ENCODE measurements at places on chromosomes 2 and 18.

DNA sequence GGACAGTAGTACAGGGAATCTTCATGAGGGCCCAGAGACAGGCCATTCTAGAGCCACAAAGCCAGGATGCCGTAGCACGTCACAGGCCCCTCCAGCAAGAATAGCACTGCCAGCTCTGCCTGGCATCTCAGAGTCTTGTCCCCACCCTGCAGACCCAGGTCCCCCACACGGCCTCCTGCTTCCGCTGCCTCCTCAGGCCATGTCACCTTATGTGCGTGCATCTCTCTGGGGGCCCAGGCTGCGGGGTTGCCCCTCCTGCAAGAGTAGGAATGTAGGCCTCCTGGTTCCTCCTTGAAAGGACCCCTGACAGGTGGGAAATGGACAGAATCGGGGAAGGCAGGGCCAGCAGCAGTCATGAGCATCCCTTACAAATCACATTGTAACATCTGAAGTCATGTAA, 49.8 kb downstream of the ADI1 start:
- no peak for DNase-seq

DNA sequence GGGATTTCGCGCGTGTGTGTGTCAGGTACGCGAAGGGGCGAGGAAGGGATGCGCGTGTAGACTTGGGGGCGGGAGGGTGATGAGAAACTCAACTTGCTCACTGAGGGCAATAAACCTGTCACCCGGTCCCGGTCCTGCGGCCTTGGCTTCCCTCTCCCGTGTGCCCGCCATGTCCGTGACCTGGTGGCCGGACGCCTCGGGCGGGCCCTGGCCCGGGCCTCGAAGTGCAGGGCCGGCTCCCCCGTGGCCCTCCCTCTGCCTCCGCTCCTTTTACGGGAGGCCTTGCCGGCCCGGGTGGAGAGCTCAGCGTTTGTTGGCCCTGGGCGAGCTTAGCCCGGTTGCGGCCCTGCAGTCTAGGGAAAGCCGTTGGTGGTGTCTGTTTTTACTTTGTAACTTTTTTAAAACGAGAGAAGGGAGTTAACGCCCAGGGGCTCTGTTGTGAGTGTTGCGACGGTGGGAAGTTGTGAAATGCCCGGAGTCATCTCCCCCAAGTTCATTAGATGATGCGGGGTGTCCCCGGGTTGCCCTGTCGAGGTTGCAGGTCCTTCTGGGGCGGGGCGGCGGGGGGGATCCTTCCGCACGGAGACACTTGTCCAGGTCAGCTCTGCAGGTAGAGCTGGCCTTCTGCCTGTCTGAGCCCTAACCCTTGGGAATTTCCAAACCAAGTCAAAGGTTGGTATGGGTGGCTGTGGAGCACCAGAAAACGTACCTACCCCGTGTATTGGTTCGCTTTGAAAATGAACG, 883 bp downstream of the SMCHD1 start:
- DNase-seq, result peak; percentile 69

DNA sequence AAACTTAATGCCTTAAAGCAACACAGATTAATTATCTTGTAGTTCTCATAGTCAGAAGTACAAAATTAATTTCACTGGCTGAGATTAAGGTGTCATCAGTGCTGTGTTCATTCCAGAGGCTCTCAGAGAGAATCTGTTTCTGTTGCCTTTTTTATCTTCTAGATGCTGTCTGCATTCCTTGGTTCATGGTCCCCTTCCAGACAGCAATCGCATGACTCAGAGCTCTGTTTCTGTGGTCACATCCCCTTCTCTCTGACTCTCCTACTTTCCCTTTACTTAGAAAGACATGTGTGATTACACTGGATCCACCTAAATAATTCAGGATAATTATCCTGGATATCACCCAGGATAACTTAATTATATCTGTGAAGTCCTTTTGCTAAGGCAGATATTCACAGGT, 148.6 kb downstream of the MAIP1 start:
- DNase-seq, result no peak

DNA sequence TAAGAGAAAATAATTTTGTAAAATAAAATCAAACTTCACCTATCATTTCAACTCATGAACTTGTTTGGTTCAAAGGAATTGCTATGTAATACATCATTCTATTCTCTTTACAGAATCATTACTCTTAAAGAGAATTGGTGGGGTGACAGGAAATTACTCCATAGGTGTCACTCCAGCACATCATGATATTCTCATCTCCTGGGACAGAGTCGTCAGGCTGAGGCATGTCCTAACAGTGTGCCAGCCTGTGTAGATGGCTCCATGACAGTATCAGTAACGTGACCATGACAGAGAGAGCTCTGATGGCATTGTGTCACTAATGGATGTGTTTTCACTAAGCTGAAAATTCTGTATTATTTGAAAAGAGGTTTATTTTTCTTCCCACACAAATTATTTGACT, 13.9 kb downstream of the SPATS2L start:
- no peak for DNase-seq

- no peak for DNase-seq
Observed at GRCh38 chr18:78595453-78595852, 384.2 kb upstream of the SALL3 start.

- no peak for DNase-seq
Observed at GRCh38 chr2:223003191-223003590, 48.8 kb upstream of the KCNE4 start.

DNA sequence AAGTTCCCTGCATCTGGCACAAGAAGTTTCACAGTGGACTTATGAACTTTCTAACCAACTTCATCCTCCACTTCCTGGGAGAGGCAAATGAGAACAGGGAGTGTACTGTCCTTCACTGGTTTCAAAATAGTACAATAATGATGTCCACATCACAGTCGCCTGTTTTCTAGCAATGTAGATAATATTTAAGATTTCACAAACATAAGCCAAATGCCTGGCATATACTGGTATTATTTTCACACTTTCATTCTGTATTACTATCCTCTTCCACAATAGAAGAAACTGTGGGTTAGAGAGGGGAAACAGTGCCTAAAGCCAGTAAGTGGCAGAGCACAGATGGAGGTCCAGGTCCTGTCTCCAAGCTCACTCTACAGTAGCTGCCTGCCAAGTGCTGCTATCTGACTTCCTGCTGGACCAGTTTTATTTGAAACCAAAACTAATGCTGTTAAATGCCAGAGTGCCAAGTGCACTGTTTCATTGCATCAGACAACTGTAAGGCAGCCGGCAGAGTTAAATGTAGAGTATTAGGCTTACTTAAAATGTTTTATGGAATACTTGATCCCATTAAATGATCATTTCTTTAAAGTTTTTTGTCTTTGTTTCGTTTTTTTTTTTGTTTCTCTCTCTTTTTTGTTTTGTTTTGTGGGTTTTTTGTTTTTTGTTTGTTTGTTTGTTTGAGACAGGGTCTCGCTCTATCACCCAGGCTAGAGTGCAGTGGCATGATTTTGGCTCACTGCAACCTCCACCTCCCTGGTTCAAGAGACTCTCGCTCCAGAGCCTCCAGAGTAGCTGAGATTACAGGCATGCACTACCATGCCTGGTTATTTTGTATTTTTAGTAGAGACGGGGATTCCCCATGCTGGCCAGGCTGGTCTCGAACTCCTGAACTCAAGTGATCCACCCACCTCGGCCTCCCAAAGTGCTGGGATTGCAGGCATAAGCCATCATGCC, 15.1 kb downstream of the COBLL1 start:
- no peak for DNase-seq

- DNase-seq, result no peak
Observed at GRCh38 chr2:109422071-109422757, 191.6 kb downstream of the SEPTIN10 start.

DNA sequence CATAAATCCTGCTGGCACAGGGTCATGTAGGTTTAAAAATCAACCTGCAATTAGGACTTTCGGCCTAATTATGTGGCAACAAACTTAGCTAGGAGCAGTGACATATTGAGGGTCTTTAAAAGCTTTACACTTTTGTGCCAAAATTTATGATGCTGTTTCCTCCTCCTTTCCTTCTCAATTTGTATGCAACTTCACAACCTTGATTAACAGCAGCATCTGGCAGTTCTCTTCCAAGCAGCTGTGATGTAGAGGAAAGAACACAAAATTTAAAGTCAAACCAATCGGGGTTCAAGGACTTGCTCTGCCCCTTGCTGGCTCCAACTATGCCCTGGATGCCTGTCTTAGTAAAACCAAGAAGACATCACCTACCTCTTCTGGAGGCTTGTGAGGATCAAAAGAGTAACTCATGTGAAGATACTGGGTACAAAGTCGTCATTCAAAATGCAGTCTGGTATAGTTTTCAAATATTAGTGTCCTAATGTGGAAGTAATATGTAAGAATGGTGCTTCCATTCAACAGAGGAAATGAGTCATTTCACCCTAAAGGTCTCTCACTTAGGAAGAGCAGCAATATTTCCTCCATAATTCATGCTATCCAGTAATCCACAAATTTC, 94.7 kb downstream of the ANKRD44 start:
- DNase-seq, result no peak

DNA sequence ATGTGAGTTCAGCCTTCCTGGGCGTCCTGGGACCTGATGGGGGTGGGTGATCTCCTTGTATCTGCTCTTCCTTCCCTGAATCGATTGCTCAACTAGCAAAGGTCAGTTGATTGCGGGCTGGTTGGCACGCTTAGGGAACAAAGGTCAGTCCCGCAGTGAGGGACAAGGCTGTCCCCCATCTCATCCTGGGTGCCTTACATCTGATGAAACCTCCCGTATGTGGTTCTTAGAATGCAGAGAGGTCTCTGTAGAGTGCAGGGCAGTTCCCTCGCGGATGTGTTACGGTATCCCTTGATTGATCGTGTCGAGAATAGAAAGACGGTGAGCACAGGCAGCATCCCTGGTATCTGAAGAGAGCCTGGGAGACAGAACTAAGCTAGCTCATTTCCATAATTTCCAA, 56.4 kb upstream of the RBM44 start:
- no peak for DNase-seq

GRCh38 chr18:75277610-75277928, 67.0 kb downstream of the TSHZ1 start:
- no peak for DNase-seq

Data from activated T-cell treated with anti-CD3 and anti-CD28 coated beads, Interleukin-2, amount 50 U/mL, for 24 hours (primary cell).